Coronary artery (tissue), 2 donors: ENCODE measurements at places on chromosomes 11 and 22.

- no peak for DNase-seq
Measured at GRCh38 chr11:95095858-95096587, 6.4 kb downstream of the ENDOD1 start.

GRCh38 chr22:46763051-46763705, 728 bp downstream of the TBC1D22A start:
- peak; percentile 86 for DNase-seq

GRCh38 chr11:72704028-72704782, 30.0 kb upstream of the PDE2A start:
- DNase-seq, result no peak

- no peak for DNase-seq
Measured at GRCh38 chr11:1852877-1853276, at the start of gene LSP1. TSS of gene LSP1 (plus strand) at chr11:1853084. CDS start at chr11:1853145, 61 bp downstream.

DNA sequence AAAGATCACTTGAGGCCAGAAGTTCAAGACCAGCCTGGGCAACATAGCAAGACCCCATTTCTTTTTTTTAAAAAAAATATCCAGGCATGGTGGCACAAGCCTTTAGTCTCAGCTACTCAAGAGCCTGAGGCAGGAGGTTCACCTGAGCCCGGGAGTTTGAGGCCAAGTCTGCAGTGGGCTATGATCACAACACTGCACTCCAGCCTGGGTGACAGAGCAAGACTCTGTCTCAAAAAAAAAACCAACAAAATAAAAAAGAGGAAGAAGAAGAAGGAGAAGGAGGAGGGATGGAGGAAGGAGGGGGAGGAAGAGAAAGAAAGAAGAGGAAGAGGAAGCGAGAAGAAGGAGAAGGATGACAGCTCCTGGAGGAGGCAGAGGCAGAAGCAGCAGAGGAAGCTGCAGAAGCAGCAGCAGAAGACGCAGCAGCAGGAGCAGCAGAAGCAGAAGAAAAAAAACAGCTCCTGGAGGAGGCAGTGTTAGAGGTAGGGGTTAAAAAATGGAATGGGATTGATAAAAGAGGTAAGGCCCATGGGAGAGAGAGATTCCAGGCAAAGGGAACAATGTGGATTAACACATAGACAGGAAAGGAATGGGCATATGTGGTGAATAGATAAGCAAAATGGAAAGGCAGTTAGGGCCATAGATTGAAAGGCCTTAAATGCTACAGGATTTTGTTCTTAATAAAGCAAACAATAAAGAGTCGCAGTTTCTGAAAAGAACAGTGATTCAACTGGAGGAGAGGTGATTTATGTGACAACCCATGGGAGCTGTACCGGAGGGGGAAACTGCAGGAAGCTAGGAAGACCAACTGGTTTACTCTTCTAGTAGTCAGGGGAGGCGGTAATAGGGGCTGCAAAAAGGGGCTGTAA, 10.9 kb downstream of the PRCP start:
- DNase-seq, result no peak

DNA sequence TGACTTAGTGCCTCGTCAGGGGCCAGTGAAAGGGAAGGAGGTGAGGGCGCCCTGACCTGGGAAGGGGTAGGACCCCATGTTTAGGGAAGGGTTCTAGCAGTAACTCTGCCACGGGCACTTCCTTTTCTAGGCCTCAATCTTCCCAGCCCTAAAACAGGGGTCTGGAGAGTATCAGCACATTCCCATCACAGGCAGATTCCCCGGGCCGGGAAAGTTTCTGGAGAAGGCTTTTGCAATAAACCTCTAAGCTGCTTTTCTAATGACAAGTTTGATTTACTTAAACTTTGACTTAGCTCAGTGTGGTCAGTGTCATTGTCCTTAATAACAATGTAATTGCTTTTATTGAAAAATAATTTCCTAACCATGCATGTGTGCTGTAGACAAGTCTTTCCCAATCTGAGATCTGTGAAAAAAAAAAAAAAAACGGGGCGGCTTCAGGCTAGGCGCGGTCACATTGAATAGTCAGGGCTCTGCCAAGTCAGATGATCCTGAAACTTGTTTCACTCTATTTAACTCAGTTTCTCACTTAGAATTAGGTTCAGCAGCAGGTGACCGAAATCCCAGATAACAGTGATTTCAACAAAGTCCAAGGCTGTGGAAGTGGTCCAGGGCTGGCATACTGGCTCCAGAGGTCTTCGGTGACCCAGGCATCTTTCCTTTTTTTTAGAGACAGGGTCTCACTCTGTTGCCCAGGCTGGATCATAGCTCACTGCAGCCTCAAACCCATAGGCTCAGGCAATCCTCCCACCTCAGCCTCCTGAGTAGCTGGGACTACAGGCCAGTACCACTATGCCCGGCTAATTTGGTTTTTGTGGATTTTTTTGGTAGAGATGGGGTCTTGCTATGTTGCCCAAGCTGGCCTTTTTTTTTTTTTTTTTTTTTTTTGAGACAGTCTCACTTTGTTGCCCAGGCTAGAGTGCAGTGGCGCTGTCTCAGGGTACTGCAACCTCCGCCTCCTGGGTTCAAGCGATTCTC, 19.5 kb upstream of the TAB1 start:
- DNase-seq, result no peak

DNA sequence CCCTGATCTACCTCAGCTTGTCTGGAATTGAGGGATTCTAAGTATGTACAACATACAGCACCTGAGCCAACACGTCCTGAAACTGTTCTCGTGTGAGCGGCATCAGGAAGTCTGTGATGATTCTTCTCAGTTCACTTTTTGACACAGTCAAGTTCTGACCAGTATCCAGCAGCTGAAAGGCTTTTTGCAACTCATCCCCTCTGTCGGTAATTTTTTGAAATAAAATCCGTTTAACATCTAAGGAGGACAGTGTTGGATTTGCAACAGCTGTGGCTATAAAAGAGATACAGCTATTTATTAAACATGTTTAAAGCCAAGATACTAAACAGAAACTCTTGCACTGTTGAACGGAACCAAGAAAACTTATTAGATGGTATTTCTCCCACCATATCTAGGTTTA, 39.3 kb downstream of the EFCAB6 start:
- DNase-seq, result no peak

DNA sequence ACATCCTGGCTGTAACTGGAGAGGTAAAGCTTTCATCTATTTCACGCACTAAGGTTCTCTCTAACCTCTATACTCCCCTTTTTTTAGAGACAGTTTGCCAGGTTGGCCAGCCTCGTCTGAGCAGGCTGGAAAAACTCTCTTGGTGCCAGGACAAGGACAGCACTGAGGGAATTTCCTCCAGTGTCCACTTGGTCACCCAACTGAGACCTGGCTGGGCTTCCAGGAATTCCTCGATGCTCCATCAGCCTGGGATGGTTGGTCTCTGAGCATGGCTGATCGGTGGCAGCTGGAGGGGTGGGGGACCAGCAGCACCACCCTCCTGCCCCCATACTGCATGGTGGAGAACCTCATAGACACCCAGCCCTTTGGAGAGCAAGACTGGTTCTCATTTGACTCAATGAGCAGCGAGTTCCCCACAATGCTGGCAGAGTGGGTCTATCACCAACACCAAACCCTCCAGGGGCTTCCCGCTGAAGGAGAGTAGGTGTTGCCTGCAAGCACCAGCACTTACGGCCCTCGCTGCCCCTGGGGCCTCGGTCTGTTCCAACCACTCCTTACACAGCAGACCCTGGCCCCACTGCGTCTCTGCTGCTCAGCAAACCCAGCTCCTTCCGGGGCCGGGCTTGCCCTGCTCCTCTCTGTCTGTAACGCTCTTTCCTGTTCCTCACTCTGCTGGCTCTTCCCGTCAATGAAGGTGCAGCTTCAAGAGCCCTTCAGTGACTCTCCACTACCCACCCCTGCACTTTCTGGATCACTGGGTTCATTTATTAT, 122.2 kb downstream of the ST3GAL4 start:
- no peak for DNase-seq

DNA sequence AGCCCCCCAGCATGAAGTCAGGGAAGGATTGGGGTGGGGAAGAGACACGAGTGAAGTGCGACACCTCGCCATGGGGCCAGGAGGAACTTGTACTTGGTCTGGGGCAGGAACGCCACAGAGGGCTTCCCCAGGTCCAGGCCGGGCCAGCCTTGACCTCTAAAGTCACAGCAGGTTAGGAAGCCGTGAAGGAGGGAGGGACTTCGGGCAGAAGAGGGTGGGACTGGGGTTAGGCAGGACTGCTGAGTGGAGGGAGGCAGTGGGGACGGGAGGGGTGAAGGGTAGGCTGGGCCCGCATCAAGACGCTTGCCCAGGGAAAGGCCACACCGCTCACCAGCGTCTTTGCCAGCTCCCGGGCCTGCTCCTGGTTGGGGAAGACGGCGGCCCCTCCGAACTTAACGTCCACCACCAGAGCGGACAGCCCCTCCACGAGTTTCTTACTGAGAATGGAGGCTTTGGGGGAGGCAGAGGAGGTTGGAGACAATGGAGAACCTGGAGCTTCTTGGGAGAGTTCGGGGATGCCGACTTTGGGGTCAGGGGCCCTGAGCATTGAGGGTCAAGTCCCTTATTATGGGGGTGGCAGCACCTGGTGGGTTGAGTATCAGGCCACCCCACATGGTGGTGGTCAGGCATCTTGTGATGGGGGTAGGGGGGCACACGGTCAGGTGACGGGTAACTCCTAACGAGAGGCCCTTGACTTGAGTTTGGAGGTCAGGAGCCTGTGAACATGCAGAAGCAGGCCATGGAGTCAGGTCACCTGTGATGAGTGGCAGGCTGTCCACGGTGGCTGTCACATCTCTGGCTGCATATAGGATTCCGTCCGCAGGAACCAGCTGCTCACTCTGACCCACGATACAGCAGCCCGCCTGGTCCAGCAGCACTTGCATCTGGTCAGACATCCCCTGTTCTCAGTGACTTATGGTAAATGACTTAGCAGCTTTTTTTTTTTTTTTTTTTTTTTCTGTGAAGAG, 1.7 kb upstream of the SCO2 start:
- peak; percentile 80 for DNase-seq

- no peak for DNase-seq
Measured at GRCh38 chr11:122439866-122440810, 215.4 kb upstream of the UBASH3B start.
